ENCODE measurements at places on chromosomes 1 and 21.

- DNase-seq, result no peak
Measured at GRCh38 chr1:219058891-219059820, 114.5 kb upstream of the LYPLAL1 start.

DNA sequence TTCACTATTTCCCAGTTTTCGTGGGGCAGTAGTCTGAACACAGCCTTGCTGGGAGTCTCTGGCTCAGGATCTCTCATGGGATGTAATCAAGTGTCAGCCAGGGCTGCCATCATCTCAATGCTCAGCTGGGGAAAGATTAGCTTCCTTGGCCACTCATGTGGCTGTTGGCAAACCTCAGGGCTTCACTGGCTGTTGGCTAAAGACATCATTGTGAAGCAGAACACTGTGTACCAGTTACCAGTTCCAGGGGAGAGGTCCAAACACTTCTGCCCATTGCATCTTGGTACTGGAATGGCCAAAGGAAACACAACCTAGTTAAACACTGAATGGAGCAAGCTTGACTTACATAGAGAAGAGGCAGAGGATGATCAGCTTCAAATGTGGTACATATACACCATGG lies 33.7 kb downstream of the AADACL4 start:
- no peak for DNase-seq

- no peak for DNase-seq
Measured at GRCh38 chr1:226983992-226984364, 43.9 kb downstream of the COQ8A start.

DNA sequence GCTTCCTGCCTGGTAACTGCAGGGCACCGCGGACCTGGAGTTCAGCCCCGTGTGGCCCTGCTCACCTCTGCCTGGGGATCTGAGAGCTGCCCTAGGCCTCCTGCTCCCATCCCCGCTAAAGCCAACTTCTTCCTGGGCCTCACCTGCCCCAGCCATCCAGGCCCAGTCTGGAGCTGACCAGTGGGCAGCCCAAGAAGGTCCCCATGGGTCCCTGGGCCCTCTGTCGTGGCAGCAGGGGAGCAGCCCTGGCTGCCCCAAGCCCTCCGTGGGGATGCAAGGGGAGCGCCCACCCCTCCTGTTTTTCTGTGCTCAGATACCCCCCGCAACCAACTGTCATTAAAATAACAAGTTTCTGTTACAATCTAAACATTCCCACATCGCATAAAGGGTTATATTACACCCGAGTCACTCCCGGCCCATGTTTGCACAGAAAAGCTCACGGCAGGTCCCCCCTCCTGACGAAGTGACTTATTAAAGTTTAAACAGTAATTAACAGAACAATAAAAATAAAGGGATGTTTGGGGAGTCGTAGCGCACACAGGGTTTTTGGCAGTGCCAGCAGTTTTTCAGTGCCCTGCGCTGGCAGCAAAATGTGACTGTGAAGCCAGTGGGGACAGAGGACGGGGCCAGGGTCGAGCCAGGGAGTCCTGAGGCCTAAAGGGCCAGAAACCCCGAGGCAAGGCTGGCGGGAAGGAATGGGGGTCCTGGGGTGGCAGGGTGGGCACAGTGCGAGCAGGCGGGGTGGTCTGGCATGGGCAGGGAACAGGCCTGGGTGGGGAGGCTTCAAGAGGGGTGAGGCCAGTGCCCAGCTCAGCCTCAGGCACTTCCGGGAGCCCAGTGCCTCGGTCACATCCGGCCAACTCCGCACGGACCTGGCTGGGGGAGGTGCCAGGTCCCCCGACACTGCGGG lies 121.5 kb downstream of the CASZ1 start:
- no peak for DNase-seq

- no peak for DNase-seq
Measured at GRCh38 chr21:33228455-33228854, 1.3 kb upstream of the IFNAR2 start.

DNA sequence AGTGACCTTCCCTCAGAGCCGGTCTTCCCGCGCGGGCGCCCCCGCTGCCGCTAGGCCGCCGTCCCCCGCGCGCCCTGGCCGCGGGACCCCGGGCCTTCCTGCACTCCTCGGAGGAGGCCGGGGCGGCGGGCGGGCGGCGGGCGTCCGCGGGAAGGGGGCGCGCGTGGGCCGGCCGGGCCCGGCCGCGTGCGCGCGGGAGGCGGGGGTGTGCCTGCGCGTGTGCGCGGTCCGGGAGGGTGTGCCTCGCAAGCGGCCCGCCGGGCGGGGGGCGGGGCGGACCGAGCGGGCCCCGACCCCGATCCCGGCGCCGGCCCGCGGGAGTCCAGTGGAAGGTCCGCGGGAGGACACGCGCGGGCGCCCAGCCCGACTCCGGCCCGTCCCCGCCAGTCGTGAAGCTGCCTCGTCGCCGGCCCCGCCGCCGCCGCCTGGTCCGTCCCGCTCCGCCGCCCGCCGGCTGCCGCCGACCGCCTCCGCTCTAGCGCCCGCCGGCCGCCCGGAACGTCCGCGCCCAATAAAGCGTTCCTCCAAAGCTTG lies 438 bp downstream of the MRPS6 start:
- DNase-seq, result no peak

DNA sequence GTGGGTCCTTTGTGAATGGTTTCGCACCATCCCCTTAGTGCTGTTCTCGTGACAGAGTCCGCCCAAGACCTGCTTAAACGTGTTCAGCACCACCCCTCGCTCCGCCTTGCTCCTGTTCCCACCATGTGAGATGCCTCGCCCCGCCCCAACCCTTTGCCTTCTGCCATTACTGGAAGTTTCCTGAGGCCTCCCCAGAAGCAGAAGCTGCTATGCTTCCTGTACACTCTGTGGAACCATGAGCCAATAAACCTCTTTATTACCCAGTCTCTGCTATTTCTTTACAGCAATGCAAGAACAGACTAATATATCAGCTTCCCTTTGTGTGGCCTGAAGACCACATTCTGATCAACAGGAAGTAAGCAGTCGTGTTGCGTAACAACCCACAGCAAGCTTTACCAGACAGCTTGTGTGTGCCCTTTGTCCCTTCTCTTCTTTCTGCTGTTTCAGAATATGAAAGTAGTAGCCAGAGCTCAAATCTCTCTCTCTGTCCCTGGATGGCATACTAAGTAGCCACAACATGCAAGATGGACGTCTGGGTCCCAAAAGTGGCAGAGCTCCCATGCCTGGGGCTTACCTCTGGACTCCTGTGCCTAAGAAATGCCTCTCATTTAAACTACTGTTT lies 14.1 kb downstream of the HENMT1 start:
- no peak for DNase-seq

- DNase-seq, result no peak
Measured at GRCh38 chr1:185825556-185825955, 91.4 kb downstream of the HMCN1 start.

- no peak for DNase-seq
Measured at GRCh38 chr1:90922202-90922601, 99.6 kb downstream of the ZNF644 start.

- DNase-seq, result no peak
Measured at GRCh38 chr1:50978852-50979781, 9.1 kb downstream of the CDKN2C start.

GRCh38 chr1:64590316-64590715 lies 120.4 kb downstream of the CACHD1 start:
- DNase-seq, result no peak

- DNase-seq, result no peak
Measured at GRCh38 chr1:174788981-174789380, 210.8 kb upstream of the CACYBP start.

DNA sequence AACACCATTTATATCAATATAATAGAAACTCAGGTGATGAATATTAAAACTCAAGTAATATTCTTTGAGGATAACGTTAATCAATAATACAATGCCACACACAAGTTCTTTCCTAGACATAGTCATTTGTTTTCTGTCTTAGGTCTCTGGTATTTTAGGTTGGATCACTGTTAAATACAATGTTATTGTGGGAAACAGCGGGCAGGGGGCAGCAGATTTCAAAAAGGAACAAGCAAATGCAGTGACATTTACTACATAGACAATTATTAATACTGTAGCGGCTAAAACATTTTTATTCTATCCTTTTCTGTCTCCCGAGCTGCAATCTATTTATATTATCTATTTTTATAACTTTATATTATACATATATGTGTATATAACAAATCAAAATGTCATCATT lies 186.4 kb upstream of the ZNHIT6 start:
- no peak for DNase-seq

- no peak for DNase-seq
Measured at GRCh38 chr1:12621346-12622335, 3.6 kb upstream of the DHRS3 start.

- no peak for DNase-seq
Measured at GRCh38 chr1:186978596-186979556, 150.1 kb downstream of the PLA2G4A start.

GRCh38 chr1:212470059-212470458 lies 37.3 kb downstream of the NENF start:
- no peak for DNase-seq
